ENCODE measurements at places on chromosomes 6 and 20.
A peak's percentile ranks its signal among the peaks of the same experiment; 100 is the strongest.

DNA sequence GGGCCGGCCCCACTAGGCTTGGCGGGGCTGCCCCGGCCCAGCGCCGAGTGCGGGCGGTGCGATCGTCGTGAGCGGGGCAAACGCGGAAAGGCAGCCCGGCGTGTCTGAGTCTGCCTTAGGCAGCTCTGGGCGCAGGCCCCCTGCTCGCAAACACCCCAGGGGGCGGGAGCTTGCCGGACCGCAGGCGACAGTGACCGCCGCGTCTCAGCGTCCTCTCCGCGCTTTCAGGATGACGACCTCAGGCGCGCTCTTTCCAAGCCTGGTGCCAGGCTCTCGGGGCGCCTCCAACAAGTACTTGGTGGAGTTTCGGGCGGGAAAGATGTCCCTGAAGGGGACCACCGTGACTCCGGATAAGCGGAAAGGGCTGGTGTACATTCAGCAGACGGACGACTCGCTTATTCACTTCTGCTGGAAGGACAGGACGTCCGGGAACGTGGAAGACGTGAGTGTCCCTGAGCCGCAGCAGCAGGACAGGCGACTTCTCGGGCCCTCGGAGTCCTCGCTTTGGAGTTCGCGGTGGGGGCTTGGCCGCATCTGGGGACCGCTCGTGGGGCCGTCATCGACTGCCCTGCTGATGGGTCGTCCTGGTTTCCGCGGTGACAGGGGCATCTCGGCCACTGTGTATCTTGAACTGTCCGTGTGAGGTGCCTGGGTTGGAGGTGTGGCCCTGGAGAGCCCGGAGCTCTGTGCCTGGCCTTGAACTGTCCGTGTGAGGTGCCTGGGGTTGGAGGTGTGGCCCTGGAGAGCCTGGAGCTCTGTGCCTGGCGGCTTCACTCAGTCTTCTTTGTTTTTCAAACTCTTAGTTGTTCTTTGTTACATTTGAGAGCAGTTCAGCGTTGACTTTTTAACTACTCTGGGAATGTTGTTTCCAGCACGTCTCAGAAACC, 786 bp downstream of the ADRM1 start:
- peak; percentile 45 for DNase-seq

DNA sequence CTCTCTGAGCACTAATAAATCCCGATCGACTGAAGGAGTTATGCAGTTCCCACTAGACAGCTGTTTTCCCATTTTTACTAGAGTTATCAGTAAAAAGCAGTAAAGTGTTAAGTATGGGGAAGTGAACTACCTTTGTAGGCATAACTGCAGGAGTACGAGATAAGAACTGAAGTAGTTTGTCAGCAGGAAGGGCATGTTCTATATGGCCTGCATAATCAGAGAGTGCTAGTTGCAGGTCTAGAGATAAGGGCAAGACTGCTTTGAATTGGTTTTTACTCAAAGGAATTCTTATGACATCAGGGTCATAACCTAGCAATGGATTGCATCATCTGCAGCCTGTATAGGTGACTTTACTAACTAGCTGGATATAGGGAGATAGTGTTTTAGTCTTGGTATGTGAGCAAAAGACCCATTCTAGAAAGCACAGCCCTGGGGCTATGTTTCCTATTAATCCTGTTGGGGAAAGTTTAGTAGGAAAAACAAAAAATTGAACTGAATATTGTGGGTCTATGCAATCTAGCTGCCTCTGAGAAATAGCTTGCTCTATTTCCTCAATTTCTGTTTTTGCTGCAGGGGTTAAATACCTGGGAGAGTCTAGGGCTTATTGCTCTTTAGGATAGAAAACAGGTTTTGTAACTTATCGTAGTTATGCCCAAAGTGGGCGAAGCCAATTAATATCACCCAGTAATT, 22.6 kb upstream of the CRISP1 start:
- DNase-seq = no peak

DNA sequence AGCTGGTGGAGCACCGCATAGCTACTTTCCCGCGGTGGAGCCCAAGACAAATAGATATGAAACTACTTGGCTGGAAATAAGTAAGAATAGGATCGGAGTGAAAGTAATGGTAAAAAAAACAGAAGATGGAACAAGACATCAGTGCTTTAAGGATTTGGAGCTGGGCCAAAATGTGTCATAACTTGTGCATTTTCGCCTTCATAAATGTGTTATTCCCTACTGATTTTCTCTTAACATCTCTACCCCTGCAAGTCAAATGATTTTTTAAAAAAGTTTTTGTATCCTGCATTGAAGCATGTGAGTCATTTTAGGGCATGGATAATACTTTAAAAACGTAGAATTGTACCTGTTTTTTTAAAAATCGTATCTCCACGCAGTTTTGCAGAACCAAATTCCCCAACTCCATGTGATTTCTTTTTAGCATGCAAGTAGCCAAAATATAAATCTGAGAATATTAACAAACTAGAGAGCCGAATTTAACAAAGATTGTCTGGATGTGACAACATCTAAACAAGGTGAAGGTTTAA, 882 bp upstream of the FAM184A start:
- no peak for DNase-seq

DNA sequence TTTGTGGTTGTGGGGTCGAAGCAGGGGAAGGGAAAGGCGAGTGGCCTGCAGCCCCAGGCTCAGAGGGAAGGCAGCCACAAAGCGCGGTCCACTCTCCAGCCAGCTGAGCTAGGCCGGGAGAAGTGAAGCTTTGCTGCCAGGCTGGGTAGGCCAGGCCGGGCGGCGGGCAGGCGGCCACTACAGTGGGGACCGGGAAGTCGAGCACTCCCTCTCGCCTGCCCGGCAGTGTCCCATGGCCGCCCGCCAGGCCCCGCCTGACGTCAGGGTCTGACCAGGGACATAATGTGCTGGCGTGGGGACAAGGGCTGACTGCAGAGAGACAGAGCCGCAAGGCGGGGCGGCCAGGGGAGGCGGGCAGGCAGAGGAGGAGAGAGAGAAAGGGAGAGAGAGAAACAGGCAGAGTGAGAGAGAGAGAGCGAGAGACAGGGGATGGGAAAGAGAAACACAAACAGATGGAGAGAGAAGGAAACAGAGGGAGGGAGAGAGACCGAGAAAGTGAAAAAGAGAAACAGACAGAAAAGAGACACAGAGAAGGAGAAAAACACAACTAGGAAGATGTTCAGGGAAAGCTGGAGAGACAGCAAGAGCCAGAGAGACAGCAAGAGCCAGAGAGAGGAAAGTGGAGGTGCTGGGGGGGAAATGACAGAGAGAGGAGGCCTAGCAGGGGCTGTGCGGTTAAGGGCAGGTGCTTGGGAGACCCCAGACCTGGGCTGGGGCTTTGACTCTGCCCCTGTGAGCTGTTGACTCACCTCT, 94.5 kb upstream of the PTPN1 start:
- DNase-seq = peak; percentile 48

GRCh38 chr6:111534231-111534751, 51.3 kb upstream of the REV3L start:
- no peak for DNase-seq

- no peak for DNase-seq
Observed at GRCh38 chr6:159045801-159046200, 1.0 kb upstream of the TAGAP start.

- DNase-seq = no peak
Observed at GRCh38 chr6:116180375-116180774, 54.4 kb upstream of the COL10A1 start.

- DNase-seq = no peak
Observed at GRCh38 chr6:135296715-135297114, 115.6 kb downstream of the MYB start.

DNA sequence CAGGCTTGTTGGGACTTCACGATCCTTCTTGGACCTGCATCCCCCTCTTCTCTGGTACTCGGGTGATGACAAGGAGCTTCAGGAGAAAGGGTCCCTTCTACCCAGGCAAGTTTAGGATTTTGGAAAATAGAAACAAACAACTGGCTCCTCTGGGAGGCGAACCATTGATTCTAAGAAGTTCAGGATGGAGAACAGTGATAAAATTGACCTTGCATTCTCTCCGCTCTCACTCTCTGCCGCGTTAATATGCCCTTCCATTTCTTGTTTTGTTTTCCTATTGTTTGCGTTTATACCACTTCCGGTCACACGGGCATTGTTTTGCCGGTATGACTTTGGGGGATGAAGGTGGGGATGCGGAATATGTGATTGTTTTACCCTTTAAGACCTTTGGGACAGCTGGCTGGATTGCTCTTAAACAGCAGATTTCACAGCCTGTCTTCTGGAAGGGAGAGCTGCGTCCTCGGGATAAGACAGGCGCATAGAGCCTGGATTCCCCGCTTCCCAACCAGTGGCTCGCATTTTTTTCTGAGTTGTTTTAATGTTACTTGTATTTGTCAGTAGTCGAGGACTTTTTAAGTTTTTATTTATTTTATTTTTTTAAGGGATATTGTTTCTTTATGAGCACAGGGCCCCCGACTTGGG, 144.3 kb upstream of the ZNF184 start:
- peak; percentile 63 for DNase-seq

GRCh38 chr6:46376562-46377061, 114.6 kb downstream of the RCAN2 start:
- no peak for DNase-seq

DNA sequence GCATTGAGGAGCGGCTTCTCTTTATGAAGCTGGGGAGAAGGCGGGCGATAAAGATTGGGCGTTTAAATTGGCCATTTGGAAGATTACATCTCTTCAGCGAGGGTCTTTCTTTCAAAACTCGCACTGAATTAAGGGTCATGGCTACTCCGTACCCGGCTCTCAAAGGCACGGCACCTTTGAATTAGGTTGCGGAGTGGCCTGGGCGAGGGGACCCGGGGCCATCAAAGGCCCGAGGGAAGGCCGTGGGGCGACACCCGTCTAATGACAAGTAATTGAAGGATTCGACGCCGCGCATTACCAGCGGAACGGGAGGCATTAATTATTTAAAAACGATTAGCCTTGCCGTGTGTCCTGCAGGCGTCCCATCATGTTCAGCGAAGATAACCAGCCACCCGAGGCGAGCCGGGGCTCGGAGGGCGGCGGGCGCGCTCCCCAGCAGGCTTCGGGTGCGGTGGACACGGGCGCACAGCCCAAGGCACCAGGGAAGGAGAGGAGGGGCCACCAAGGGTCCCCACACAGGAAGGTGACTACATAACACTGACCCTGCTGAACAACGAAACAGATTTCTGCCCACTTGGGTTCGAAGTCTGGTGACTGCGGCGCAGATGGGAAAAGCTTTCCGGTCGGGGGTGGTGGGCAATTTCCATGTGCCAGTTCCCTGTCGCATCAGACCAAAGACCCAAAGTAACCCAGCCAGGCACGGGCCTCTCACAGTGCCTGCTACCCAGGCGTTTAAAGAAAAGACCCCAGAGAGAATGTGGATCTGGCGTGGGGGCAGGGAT, 7.4 kb downstream of the FOXA2 start:
- peak; percentile 78 for DNase-seq

GRCh38 chr6:31727717-31728671, 1.1 kb downstream of the DDAH2 start:
- DNase-seq = no peak

DNA sequence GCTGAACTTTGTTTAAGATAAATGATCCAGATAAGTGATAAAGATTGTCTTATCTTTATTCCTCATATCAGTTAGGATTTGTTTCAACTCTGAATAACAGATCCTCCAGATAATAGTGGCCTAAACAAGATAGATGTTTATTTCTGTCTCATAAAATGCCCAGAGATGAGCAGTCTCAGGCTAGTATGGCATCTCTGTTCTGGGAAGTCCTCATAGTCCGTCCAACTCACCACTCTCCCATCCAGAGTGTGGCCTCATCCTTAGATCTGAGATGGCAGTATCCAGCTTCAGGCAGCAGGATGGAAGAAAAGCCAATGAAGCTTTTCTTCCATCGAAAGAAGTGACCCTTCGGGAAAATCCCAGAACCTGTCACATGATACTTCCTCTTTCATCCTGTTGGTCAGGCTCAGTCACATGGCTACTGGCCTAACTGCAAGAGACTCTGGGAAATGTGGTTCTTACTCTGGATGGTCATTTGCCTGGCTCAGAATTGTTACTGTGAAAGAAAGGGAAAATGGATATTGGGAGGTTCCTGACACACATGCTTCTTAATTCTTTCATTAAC, 29.4 kb upstream of the TAGAP start:
- peak; percentile 41 for DNase-seq

DNA sequence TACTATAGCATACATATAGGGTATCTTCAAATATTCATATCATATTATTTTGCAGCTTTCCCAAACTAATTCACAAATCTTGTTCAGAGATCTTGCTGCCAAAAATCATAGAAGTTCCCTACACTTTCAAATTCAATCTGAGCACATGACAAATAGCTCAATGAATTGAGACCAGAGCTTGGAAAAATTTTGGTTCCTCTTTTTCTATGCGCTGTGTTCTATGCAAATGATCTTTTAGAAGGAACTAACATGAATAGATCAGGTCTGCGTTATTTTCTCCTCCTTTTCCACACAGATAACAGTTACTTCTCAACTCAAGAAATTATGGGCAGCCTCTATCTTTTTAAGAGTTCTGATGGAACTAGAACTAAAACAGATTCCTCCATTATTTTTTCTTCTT, 316.3 kb downstream of the ARHGAP18 start:
- no peak for DNase-seq

DNA sequence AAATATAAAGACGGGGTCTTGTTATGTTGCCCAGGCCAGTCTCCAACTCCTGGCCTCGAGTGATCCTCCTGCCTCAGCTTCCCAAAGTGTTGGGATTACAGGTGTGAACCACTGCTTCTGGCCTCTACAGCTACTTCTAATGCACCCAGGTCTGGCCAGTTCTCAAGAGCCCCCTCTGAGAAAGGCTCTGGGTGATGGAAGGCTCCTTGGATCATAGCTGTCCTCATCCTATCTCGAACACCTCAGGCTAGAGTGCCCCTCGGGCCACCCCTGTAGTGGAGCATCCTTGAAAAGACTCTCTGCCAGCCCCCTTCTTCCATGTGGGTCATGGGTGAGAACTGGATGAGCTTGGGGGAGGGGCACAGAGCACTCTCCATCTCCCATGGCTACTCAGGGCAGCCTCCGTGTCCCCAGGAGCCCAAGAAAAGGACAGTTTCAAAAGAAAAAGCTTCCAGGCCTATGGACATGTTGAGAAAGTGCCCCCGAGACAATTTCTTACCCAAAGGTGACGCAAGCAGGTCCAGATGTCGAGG, 714 bp upstream of the MYLK2 start:
- no peak for DNase-seq

- DNase-seq = no peak
Observed at GRCh38 chr6:159084493-159085091, 39.8 kb upstream of the TAGAP start.

GRCh38 chr6:62775427-62776022, 435.7 kb upstream of the FKBP1C start:
- peak; percentile 9 for DNase-seq

GRCh38 chr6:149900620-149901443, 2.9 kb upstream of the RAET1E start:
- DNase-seq = no peak

DNA sequence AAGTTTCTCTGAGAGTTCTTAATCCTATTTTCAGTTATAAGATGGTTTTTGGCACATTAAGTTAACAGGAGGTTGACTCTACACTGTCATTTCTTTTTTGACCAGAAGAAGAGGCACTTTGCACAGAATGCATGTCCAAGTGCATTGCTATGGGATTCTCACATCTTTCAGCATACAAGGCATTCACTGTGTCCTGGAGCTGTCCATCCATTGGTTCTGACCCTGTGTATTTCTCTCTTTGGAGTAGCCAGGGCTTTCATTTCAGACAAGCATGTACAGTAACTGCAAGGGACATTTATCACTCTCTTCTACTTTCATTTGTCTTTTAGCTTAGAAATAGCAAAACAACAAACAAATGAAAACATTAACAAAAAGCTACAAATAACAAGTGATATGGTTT, 275.1 kb upstream of the IMPG1 start:
- DNase-seq = no peak

GRCh38 chr6:112640891-112641290, 293.8 kb downstream of the RFPL4B start:
- DNase-seq = no peak
